Activated T-helper 1 cell treated with anti-CD3 and anti-CD28 coated beads, Interleukin-2, amount 50 U/mL, for 16 hours (primary cell): ENCODE measurements at places on chromosomes 7 and 10.

DNA sequence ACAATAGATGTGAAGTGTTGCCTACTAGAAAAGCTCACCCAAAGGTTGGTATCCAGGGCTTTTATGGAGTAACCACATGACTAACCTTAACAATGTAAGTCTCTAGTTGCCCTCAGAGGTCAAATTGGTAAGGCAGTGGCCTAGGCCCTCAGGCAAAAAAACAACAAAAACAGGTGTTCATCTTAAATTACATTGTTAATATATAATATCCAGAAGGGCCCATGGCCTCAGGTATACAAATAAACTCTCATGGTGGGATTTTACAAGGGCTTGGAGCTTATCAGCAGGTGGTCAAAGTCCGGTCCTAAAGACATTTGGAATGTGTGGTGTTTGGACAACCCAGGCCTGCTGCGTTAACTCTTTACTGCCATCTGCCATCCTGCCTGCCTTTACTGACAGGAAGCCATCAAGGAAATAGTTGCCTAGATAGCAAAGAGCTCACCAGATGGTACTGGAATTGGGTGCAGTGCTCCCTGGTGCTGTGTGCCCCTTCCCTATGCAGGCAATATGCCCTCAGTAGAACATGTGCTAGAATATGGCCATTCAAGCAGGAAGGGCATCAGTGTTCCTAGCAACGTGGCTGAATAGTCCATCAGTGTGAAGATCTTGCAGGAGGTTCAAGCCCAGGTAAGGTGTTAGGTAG is 36.2 kb downstream of the TOMM7 start:
- DNase-seq: no peak

- DNase-seq: no peak
Measured at GRCh38 chr7:47937711-47938573, 10.3 kb downstream of the PKD1L1 start.

GRCh38 chr10:44418637-44419036 is 33.7 kb upstream of the CXCL12 start:
- DNase-seq: no peak

DNA sequence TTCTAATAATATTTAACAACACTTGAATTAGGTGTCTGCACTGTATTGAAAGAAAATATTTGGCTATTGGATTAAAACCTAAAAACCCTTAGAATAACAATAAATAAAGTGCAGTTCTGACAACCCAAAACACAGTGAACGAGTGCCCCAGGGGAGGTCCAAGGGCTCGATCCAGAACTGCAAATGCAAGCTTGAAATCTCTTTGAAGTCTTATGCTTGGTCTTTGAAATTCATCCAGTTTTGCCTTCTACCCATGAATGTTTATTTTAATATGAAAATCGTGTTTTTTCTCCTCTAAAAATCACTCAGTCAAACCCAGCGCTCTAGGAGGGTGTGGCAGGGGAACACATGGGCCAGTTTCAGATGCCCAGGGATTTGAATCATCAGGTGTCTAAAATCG is 119.5 kb downstream of the MTPAP start:
- DNase-seq: no peak

- no peak for DNase-seq
Measured at GRCh38 chr7:134448356-134449229, 10.3 kb downstream of the AKR1B1 start.

GRCh38 chr10:130234171-130234965 is 98.2 kb downstream of the GLRX3 start:
- no peak for DNase-seq

- no peak for DNase-seq
Measured at GRCh38 chr7:106015381-106016218, 52.5 kb downstream of the CDHR3 start.

DNA sequence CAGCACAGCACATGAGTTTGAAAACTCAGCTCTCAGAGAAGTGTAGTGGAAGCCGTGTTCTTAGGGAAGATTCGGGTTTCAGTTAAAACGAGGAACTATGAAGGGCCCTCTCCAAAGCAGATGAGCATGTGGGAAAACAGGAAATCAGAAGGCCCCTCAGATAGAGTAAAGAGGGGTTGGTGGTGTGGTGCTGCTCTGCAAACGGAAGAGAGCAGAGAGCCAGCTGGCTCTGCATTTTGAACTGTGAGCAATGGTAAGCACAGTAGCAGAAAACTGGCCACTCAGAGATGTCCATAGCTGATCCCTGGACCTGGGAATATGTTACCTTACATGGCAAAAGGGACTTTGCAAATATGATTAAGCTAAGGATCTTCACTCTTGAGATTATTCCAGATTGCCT is 27.9 kb upstream of the CUL1 start:
- no peak for DNase-seq

DNA sequence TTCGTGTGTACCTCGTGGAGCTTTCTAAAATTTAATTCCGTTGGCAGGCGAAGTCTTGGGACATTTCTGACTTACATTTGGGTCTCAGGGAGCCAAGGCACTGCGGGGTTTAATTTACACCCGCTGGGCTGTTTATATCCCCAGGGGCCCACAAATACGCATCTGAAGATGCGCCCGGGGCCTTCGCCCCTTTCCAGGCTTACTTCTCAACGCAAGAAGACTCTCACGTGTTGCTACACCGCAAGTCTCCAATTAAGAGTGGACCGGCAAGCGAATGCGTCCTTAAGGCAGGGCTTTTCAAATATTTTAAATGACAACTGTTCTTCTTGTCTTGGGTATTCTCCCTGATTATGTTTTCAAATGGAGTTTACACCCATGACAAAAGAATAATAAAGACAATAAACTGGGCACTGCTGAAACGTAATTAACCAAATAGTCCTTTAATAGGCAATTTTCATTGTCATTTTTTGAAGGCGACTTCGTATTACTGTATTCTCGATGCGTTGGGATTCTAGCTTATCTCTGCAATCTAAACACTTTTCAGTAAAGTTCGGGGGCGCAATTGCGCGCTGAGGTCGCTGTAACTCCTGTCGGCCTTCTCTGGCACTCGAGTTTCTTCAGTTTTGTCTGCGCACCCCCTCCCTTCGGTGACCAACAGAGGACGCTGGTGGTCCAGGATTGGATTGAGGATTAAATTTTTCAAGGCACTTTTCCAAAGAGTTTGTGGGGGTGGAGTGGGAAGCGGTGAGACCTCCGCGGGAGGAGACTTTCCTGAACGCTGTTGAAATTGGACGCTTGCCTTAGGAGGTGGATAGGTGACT is 837 bp upstream of the IGFBP3 start:
- DNase-seq: no peak

DNA sequence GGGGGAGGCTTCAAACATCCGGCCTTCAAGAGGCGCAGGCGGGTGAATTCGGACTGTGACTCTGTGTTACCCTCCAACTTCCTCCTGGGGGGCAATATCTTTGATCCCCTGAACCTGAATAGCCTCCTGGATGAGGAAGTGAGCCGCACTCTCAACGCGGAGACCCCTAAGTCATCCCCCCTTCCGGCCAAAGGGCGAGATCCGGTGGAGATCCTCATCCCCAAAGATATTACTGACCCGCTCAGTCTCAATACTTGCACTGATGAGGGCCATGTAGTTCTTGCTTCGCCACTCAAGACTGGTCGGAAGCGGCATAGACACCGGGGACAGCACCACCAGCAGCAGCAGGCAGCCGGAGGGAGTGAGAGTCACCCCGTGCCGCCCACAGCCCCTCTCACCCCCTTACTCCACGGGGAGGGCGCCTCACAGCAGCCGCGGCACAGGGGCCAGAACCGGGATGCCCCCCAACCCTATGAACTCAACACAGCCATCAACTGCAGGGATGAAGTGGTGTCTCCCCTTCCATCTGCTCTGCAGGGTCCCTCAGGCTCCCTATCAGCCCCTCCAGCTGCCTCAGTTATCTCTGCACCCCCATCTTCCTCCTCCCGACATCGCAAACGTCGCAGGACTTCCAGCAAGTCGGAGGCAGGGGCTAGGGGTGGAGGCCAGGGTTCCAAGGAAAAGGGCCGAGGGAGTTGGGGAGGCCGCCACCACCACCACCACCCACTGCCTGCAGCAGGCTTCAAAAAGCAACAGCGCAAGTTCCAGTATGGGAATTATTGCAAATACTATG is 1.1 kb downstream of the MEPCE start:
- DNase-seq: no peak

DNA sequence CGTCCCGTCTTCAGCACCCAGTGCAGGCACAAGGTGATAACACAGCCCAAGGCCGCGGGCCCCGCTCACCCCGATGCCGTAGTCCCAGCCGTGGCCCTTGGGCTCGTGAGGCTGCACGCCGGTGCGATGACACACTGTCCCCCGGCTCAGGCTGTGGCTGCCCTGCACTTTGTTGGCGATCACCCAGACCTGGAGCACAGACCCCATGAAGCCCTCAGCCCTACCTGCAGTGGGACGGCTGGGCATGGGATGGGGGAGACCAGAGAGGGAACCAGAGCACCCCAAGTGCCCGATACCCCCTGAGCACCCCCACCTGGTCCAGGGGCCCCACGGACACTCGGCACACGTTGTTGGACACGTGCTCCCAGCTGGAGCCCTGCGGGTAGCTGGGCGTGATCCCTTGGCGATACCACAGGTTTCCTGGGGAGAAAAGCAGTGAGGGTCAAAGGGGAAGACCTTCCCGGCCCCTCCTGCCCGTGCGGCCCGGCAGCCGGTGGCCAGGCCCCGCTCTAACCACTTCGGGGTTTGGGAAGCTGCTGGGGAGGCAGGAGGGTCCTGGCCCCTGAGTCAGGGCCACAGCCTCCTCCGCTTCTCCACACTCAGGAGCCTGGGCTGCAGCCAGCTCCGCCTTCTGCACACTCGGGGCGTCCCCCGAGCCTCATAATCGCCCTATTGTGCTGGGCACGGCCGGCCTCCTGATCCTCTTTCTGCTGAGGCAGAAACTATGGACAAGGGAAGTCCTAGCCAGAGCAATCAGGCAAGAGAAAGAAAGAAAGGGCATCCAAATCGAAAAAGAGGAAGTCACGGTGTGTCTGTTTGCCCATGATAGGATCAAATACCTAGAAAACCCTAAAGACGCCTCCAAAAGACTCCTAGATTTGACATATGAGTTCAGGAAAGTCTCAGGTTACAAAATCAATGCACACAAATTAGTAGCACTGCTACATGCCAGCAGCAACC is 6.7 kb downstream of the BHLHA15 start:
- no peak for DNase-seq

DNA sequence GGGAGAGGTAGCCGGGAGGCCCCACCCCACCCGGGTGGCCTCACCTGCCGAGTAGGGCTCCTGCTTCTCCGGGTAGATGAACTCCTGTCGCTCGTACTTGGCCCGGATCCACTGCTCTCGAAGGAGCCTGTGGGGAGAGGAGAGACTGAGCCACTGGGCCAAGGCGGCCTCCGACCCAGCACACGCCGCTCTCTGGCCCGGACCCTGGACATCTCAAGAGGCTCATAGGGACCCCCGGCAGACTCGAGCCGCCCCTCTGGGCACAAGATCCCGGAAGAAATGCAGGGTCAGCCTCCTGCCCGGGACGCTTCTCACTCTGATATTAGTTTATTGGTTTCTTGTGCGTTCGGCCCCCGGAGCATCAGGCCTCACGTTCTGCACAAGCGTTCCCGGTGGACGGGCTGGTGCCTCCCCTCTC is 34.5 kb downstream of the ADAP1 start:
- no peak for DNase-seq

GRCh38 chr7:90677486-90678404 is 81.6 kb downstream of the CDK14 start:
- no peak for DNase-seq

GRCh38 chr7:98368716-98369115 is 32.2 kb downstream of the BAIAP2L1 start:
- no peak for DNase-seq

DNA sequence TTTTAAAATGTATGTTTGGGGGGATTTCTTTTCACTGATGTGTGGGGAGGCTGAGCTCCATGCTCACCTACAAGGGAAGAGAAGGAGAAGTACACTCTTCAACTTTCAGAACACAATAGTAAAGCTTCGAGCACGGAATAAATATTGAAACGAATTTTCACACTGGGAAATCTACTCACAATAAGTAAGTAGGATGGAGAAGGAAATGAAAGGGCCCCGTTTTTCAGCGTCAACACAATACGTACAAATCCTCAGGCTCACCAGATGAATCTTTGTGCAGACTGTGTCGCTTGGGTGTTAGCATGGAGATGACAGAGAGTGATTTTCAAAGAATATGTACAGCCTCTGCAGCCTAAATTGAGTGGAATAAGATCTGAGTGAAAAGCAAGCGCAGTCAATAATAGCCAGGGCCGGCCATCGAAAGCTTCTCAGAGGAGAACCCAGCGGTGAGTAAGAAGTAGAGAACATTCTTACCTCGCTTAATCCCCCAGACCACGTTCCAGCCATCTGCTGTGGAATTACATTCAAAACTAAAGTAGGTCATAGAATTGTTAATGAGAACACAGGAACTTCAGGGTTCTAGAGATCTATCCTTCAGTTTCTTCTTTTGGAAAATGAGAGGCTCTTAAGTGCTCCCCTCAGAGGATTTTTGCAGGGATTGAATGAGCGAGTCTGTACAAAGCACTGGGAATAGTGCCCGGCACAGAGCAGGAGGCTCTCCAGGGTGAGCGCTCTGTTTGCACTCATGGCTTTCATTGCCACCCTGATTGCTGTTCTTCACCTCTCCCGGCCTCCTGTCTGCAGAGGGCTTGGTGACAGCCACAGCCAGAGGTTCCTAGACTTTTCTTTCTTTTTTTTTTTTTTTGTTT is 292.8 kb downstream of the SFMBT2 start:
- DNase-seq: no peak

- DNase-seq: no peak
Measured at GRCh38 chr10:121772884-121773283, 154.9 kb downstream of the ATE1 start.

DNA sequence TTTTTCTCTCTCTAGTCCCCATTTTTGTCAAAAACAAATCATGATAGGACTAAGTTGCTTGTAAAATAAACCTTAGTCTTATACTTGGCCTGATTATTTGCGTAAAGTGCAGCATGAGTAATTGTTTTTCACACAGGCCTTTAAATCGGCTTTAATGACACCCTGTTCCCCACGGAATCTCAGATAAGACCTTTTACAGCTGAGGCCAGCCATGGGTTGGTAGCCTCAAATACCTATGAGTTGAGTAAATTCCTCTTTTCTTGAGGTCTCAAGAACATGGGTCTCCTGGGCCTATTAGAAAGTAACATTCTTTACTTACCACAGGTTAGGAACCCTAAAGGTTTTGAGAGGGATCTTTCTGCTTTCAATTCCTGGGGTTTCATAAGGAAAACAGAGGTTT is 761.0 kb upstream of the PHF14 start:
- no peak for DNase-seq

DNA sequence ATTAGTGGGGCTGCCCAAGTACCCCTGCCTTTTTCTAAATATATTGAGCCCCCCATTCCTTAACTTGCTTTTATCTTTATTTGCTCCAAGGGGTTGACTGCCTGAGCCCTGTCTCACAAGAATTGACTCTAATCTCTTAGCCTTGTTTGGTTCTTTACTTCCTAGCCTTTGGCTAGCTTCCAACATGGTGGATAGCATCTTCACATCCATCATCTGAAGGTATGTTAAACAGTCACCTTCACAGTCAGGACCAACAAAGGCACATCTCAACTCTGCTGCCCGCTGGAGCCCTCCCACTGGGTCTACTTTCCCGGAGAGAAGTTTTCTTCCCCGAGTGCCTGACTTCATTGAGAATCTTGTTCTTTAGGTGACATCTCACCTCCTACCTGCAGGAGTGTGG is 329.5 kb downstream of the GPR158 start:
- DNase-seq: no peak

GRCh38 chr7:77684030-77684429 is 12.2 kb upstream of the RSBN1L start:
- no peak for DNase-seq
